ENCODE measurements at places on chromosomes 7 and 10.

DNA sequence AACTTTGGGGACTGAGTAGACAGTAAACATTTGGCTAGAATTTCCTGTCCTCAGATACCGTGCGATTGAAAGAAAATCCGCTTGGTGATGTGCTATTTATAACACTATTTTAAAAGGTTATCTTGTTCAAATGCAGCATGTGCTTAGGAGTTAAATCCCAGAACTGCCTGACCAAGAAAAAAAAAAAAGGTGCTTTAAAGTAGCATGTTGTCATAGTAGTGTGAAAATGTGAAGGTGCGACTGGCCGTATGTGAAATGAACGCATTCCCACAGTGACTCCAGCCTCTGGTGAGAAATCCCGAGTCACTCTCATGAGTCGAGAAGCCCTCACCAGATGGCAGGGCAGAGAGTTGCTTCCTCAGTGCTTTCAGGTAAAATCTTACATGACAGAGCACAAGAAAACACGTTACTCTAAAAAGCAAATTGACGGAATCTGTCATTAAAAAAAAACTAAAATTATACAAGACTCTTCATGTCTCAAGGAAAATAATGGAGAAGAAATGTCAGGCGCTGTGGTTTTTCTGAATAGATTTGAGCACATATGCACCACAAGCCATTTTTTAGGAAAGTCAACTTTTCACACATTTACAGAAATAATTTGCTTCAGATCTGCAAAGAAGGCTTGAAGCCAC is 18.4 kb upstream of the KLF6 start:
- DNase-seq, result no peak

DNA sequence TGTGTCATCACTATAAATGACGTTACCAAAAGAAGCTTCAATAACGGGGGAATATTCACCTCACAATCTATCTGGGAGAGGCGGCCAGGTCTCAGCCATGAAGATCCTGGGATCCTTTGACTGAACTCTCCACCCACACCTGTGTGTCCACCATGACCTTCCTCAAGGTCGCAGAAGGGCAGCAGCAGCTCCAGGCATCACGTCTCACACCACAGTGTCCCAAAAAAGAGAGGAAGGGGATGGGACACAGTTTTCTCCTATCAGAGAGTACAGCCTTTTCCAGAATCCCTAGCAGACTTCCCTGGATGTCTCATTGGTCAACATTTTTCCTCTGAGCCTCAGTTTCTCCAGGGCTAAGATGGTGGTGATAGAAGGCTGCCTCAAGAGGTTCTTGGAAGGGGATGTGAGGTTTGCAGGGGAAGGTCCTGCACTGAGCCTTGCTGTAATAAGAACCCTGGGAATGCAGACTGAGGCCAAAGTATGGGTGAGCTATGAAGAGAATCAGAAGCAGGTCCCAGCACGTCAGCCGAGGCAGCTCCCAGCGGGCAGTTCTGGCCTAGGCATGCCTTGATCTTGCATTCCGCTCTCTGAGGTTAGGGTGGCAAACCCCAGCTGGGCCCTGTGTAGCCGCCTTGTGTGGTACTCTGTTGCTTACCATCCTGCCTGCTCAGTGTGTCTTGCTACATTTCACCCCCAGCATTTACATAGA is 63.8 kb downstream of the COL26A1 start:
- DNase-seq, result no peak

DNA sequence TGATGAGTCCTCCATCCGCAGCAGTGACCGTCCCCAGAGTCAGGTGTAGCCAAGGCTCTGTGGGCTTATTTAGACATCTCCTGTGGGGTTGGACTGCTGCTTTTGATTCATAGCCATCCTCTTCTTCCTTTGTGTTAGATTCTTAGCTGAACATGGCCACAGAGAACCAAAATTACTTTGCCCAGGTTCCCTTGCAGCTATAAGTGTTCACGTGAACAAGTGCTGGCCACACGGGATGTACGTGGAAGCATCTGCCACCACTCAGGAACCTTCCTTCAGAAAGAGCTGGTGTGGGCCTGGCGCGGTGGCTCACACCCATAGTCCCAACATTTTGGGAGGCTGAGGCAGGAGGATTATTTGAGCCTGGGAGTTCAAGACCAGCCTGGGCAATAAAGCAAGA is 49.1 kb downstream of the TMEM209 start:
- no peak for DNase-seq

DNA sequence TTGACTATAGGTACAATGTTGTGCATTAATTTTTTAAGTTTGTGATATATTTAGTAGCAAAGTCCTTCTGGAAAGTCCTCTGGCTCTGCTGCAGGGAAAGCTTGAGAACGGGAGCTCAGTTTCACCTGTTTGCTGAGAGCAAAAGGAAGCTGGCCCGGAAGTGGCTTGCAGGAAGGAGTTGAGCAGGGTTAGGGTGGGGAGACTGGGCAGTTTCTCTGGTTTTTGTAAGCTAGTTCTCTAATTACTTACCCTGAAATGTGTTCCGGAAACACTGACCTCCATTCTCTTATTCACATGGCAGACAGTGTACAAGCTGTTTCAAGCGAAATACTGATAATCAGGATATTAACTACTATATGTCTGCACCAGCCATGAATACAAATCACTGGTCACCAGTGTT is 22.3 kb downstream of the MAP3K8 start:
- no peak for DNase-seq

DNA sequence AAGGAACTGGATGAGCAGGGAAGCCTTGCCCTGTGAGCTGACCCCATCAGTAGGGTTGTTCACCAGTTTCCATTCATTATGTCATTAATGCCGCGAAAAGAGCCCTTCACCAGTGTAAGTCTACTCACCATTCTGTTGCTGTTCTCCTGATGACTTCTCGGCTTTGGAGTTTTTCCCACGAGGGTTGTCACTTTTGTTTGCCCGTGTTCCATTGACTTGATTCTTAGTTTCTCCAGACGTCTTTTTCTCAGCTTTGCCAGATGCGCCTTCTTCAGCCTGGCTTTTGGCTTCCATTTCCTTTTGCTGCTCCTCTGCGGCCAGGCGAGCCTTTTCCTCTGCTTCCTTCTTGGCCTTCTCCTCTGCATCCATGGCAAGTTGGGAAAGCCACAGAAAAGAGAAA is 128.8 kb downstream of the PPP1R17 start:
- no peak for DNase-seq

DNA sequence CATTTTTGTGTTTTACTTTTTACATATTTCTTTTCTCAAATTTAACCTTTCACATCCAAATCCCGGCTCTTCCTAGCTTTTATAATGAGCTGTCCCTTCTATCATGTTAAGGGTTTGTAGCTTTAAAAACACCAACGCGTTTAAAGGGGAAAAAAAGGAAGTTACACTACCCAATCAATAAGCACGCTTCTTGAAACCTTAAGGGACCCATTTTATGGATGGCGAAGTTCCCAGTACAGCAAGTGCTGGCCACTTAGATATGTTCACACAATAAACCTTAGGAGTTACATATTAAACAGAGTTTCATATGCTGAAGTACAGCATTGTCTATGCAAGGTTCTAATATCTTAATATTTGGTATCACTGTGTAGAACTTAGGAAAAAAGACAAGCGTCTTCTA is 1.8 kb downstream of the GNG11 start:
- no peak for DNase-seq

GRCh38 chr10:114174695-114175188 is 739 bp upstream of the CCDC186 start:
- no peak for DNase-seq

DNA sequence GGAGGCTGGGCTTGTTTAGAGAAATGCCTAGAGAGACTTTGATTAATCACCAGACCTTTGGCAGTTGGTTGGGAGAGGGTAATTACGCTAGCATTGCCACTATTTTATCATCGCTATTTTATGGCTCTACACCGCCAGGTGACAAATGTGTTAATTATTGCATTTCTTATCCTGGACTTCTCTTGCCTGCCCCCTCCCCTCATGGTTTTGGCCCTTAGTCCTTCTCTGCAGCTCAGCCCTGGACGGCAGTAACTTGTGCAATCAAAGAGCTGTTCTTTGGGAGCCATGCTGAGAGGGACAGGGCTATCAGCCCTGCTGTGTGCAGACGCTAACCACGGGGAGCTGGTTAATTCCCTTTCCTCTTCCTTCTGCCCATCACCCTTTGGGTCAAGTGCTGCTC is 585.0 kb downstream of the AUTS2 start:
- peak; percentile 84 for DNase-seq

GRCh38 chr7:64888901-64889685 is 14.0 kb upstream of the ZNF273 start:
- no peak for DNase-seq

DNA sequence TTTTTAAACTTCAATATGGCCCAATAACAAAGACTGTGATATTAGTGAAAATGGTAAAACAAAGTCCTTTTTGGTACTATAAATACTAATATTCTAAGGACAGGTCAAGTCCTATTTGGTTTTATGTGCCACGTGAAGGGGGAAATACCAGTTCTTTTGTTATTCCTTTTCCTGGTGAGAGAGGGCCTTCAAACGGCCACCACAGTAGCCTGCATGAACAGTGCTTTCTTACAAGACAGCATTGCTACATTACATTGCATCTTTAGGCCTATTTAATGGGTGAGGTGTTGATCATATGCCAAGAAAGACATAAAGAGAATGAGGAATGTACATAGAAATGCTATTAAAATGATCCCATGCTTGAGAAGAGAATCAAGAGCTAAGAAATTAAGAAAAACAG is 214.8 kb downstream of the LRRTM3 start:
- DNase-seq, result no peak

- DNase-seq, result no peak
These were observed 26.5 kb downstream of the BTRC start for GRCh38 chr10:101380353-101381017.

GRCh38 chr7:94882891-94883290 is 24.5 kb upstream of the PPP1R9A start:
- DNase-seq, result no peak

- no peak for DNase-seq
These were observed 117.1 kb upstream of the GATA3 start for GRCh38 chr10:7937315-7937945.

- DNase-seq, result no peak
These were observed at the start of gene EPHA1 for GRCh38 chr7:143408686-143409561. TSS of gene EPHA1 (minus strand) at chr7:143408856. CDS start at chr7:143408805, 51 bp downstream.

- no peak for DNase-seq
These were observed 82.9 kb upstream of the WDR11 start for GRCh38 chr10:120768227-120768626.

GRCh38 chr7:80637911-80638765 is at the start of gene CD36:
TSS of gene CD36 (plus strand) at chr7:80638642. CDS start at chr7:80646741, 8,099 bp downstream.
- no peak for DNase-seq

GRCh38 chr7:22445140-22445743 is 54.7 kb downstream of the STEAP1B start:
- DNase-seq, result no peak

GRCh38 chr10:82319562-82319961 is 444.6 kb downstream of the NRG3 start:
- no peak for DNase-seq

DNA sequence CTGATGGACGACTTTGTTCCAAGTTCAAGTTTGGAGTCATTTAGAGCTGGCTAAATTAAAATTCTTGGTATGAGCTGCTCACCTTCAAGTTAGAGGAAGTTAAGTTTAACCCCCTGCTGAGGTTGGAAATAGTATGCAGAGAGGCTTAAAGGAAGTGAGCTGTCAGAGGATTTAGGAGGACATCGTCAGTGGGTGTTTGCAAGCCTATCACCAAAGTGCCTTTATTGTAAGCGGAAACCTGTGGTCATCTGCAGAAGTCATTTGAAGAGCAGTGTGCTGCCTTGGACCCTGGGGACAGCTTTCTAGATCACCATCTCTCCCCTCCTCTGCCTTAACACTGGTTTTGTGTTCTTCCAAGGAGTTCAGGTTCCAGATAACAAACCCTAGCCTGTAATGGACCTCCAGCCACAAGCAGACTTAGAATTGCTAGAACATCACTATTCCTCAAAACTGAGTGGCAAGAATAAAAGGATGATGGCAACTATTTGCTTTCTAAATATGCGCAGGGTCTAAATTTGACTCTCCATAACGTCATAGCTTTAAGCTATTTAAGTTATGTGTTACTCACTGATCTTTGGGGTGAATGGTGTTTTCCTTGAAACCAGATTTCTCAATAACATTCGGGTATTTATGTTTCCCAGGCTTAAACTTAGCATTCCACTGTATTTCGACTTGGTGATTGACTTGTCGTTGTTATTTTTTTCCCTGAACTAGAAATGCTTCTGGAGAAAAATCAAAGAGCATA is 93.4 kb downstream of the SLC39A12 start:
- no peak for DNase-seq

GRCh38 chr10:27020243-27020642 is 80.1 kb downstream of the ANKRD26 start:
- DNase-seq, result no peak

DNA sequence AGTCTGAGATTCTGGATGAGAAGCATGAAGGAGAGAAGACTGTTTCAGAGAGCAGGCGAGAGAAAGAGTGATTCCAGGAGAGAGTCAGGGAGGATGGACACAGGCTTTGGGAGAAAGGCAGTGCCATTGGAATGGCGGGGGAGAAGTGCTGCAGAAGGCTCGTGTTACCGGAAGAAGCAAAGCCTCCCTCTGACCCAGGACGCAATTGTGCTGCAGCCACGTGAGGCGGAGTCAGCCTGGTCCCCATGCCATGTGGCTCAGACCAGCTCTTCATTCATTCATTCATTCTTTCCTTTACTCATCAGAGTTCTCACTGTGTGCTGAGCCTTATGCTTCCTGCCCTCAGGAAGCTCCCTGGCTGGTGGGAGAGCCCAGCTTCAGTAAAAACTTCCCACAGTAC is 49.2 kb upstream of the COL13A1 start:
- DNase-seq, result no peak

- no peak for DNase-seq
These were observed 86.3 kb downstream of the CREB5 start for GRCh38 chr7:28498636-28499035.

DNA sequence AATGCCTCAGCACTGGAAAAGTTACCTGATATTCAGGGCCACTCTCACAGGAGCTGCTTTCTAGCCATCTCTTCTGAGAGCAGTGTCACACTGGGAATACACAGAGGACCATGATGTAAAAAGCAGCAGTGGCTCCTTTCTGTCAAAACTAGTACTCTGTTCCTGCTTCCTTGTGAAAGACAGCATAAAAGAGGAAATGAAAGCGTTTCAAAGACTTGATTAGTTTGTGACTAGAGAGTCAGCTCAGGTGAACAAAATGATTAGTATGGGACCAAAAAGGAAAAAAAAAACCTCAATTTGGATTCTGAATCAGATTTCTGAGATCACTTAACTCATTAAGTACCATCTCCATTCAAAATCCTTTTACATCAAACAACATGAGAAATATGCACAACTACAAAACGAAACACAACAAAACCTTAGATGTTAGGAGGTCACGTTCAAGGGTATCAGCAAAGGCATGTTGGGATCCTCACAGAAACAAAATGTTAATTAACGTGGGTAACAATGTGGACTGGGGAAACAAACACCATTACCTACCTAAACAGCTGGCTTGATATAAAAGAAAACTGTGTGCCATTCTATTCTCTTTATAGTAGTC is 103.7 kb downstream of the MACC1 start:
- no peak for DNase-seq

DNA sequence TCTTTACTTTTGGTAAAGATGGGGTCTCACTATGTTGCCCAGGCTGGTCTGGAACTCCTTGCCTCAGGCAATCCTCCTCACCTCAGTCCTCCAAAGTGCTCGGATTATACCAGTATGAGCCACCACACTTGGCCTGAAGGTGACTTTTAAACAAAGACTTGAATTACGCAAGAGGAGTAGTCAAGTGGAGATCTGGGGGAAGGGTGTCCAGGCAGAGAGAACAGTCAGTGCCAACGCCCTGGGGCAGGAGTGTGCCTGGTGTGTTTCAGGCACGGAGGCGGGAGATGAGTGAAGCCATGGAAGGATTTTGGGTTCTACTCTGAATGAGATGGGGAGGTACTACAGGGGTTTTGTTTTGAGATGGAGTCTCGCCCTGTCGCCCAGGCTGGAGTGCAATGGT is 82.6 kb upstream of the NPTX2 start:
- DNase-seq, result no peak

- no peak for DNase-seq
These were observed 68.7 kb upstream of the CHST15 start for GRCh38 chr10:124162136-124162535.
